Amygdala (tissue), 56 donors: ENCODE measurements at places on chromosomes 4 and X.
A peak's percentile ranks its signal among the peaks of the same experiment; 100 is the strongest.

- no peak for DNase-seq
These were observed 35.9 kb downstream of the HMX1 start for GRCh38 chr4:8835521-8836365.

GRCh38 chr4:125266901-125267604, 47.7 kb upstream of the FAT4 start:
- DNase-seq, result no peak

DNA sequence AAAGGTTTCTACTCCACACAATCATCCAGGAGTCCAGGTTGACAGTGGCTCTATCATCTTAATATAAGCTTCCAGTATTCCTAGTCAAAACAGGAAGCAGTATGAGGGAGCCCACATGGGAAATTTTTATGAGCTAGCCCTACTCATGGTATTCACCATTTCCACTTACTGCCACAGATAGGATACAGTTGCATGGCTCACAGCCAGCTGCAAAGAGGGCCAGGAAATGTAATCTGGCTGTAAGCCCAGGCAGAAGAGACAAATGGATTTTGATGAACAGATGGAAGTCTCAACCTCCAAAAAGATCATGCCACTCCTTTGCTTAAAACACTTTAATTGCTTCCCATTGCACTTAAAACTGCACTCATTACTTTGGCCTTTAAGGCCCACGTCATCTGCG, 150.6 kb downstream of the ADAMTS3 start:
- no peak for DNase-seq

- DNase-seq, result no peak
These were observed 24.2 kb upstream of the CSF2RA start for GRCh38 chrX:1244164-1245076.

DNA sequence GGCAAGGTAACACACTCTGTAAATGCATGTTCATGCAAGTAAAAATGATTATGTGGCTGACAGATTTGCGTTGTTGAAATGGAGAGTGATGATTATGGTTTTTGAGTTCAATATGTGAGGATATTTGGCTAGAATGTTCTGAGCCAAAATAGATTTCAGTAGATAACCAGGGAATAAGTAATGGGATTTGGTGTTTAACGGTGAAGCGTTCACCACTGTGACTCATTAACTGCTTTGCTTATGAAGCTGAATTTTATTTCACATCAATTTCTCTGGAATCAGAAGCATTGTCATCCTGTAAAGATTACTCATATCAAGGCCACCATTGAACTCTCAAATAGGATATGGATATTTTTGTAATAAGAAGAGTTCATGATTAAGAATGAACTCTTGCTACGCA, 11.7 kb downstream of the AFP start:
- no peak for DNase-seq

- no peak for DNase-seq
These were observed 89.3 kb downstream of the MAD2L1 start for GRCh38 chr4:119977076-119977940.

DNA sequence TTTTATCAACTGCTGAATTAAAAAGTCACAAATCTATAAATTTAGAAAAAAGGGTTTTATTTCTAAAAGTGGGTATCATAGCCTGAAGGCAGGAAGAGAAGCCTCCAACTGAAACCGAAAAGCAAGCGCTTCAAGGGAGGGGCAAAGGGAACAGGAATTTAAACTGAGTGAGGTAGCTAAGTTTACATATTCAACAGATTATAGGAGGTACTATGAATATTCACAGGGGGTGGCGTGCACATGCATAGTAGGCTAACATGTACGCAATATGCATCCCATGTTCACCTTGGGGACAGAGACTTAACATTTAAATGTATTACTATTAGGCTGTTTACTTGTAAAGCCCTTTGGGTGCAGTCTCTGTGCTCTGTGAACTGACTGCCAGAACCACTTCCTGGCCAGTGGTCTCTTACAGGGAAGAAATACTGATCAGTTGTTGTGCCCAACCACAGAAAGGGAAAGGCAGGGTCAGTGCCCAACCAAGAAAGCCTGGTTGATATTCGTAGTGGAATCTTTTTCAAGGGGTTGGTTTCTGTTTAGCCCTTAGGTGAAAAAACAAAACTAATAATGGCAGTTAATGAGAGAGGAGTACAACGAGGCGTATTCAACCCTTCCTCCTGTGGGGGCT, 168.7 kb upstream of the GALNTL6 start:
- no peak for DNase-seq

DNA sequence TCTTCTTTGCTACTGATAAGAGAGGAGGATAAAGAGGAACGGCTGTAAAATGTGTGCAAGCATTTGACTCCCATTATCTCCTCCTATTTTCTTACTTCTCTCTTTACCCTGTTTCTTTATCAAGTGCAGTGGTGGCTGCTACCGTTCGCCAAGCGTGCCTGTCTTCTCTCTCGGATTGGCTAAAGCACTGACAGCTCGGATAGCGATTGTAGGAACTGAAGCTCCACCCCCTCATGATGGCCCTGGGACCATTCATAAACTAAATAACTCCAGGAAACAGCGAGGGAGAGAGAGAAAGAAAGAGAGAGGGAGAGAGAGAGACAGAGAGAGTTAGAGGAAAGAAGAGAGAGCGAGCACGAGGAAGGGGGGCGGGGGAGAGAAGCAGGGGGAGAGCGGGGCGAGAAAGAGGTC, 305 bp upstream of the MAB21L2 start:
- no peak for DNase-seq

- DNase-seq, result no peak
These were observed 691 bp downstream of the SCARB2 start for GRCh38 chr4:76212851-76213414.

- peak; percentile 7 for DNase-seq
These were observed 625 bp upstream of the GABRA4 start for GRCh38 chr4:46994007-46994405.

DNA sequence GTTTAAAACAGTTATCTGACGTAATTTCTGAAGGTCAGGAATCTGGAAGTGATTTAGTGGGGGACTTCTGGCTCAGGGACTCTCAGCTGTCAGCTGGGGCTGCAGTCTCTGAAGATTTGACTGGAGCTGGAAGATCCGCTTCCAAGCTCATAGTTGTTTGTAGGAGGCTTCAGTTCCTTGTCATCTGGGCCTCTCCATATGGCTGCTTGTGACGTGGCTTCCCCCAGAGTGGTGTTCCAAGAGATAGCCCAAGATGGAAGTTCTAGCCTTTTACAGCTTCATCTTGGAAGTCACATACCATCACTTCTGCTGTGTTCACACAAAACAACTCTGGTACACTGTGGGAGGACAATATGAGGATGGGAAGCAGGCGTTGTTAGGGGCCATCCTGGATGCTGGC, 2.1 kb downstream of the MPC1L start:
- DNase-seq, result no peak
